ENCODE measurements at places on chromosomes 3 and 15.

DNA sequence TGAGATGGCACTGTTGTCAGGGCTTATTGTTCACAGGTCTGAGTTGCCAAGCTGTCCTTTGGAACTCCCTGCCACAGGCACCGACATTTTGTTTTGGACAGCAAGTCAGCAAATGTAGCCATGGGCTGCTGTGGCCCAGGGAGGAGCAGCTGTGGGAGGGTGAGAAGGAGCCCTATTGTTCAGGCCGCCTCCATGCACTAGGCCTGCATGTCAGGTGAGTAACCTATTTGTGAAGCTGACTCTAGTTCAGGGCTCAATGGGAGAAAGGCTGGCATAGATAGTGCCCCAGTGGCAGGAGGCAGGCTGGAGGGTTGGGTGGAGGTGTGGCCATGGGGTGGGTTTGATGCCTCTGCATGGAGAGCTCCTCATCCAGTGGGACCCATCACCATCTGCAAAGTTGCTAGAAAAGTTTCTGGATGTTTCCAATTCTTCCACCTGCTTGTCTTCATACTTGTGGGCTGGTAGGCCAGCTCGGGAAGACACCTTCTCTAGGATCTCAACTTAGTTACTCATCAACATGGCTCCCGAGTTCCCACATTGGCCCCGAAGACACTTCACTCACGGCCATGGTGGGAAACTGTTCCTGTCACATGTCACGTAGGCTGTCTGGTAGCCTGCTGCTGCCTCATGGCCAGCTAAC, 19.5 kb downstream of the AMOTL2 start:
- no peak for DNase-seq

- no peak for DNase-seq
Measured at GRCh38 chr3:13113346-13114330, 40.4 kb upstream of the IQSEC1 start.

DNA sequence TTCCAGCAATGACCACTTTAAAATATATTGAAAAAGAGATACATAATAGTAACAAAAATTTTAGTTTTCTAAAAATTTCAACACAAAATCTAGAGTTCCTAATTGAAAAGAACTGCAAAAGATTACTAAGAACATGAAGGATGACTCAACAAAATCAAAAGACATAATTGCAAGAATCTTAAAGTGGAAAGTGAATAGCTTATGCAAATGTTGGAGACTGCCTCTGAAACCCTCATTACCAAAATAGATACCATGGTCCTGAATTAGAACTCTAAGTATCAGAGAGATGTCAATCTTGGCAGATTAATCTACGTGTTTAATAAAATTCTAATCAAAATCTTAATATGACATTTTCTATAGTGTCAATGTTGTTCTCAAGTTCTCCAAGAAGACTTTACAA, 60.7 kb upstream of the SGO1 start:
- DNase-seq, result no peak

DNA sequence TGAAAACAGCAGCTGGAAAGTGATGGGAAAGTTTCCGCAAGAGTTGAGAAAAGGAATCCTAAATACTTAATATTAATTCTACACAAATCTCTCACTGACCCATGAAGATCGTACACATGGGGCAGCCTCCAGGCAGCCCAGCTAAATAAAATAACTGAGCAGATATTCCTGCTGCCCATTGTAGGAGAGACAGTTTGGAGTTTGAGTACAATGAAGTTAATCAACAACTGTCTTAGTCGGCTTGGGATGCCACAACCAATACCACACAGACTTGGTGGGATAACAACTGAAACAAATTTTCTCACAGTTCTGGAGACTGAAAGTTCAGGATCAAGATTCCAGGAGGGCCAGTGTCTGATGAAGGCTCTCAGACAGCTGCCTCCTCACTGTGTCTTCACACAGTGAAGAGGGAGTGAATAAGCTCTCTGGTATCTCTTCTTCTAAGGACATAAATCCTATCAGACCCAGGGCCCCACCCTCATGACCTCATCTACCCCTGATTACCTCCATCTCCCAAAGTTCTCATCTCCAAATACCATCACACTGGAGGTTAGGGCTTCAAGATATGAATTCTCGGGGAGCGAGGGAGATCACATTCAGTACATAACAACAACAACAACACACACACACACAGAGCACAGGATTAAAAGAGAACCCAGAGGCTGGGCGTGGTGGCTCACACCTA, 9.7 kb downstream of the TRPM7 start:
- DNase-seq, result no peak

GRCh38 chr3:34886443-34886842, 752.9 kb upstream of the ARPP21 start:
- DNase-seq, result no peak

- DNase-seq, result no peak
Measured at GRCh38 chr15:74293021-74293810, 57.1 kb downstream of the CCDC33 start.

GRCh38 chr3:50297896-50298725, 1.1 kb downstream of the HYAL3 start:
- DNase-seq, result no peak

- no peak for DNase-seq
Measured at GRCh38 chr15:74920456-74920855, 13.8 kb upstream of the FAM219B start.

DNA sequence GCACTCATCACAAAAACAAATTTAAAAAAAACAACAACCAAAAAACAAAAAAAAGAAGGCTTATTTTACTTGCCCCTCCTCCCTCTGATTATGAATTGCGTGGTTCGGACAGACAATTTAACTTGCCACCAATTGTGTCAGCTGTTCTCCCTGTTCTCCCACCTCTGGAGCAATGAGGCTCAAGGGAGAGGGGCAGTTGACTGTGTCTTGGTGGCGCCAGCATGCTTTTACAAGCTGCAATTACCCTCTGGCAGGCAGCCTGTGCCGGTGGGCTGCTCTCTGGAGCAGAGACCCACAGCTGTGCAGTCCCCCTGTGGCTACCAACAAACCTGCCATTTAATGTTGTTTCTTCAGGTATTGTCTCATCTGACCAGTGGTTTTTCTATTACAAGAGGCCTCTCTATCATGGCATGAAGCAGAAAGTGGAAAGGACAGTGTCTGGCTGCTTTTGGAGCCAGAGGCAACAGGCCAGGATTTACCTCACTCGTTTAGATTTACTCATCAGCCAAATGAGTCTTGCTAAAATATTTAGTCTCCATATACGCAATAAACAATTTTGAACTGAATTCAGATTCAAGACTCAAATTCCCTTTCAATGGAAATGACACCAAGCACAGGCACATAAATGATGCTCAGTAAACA, 192.0 kb upstream of the TPRG1 start:
- DNase-seq, result no peak

DNA sequence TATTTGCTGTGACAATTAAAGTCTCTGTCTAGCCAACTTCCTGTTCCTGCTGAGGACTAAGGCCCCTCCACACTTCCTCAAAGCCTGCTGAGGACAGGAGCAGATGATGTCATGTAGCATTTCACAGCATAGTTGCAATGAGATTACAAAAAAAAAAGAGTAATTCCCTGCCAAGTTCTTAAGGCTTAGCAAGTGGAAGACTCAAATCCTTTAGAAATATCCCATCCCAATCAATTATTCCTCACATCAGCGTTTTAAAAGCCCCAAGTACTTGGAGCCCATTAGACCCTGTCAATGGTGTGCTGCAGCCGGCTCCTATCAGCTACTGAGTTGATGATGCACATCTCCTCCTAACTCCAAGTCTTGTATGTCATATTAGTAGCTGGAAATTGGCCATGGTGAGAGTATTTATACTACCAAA, 51.7 kb downstream of the TRANK1 start:
- DNase-seq, result no peak

- DNase-seq, result no peak
Measured at GRCh38 chr3:127744253-127744815, 71.6 kb downstream of the ABTB1 start.

- no peak for DNase-seq
Measured at GRCh38 chr3:98807011-98807410, 43.9 kb downstream of the ST3GAL6 start.

DNA sequence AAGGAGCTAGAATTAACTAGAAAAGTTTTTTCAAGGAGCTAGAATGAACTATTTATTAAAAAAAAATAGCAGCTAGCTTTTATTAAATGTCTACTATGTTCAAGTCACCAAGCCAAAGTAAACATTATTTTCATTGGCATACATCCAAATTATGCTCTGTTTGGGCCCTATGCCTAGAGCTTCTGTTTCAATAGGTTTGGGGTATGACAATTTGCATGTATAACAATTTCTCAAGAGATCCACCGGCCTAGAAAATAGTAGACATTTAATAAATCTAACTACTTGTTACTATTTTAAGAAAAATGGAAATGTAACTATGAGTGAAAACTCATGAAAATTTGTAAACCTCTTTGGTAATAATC, 8.0 kb downstream of the GABRR3 start:
- no peak for DNase-seq

DNA sequence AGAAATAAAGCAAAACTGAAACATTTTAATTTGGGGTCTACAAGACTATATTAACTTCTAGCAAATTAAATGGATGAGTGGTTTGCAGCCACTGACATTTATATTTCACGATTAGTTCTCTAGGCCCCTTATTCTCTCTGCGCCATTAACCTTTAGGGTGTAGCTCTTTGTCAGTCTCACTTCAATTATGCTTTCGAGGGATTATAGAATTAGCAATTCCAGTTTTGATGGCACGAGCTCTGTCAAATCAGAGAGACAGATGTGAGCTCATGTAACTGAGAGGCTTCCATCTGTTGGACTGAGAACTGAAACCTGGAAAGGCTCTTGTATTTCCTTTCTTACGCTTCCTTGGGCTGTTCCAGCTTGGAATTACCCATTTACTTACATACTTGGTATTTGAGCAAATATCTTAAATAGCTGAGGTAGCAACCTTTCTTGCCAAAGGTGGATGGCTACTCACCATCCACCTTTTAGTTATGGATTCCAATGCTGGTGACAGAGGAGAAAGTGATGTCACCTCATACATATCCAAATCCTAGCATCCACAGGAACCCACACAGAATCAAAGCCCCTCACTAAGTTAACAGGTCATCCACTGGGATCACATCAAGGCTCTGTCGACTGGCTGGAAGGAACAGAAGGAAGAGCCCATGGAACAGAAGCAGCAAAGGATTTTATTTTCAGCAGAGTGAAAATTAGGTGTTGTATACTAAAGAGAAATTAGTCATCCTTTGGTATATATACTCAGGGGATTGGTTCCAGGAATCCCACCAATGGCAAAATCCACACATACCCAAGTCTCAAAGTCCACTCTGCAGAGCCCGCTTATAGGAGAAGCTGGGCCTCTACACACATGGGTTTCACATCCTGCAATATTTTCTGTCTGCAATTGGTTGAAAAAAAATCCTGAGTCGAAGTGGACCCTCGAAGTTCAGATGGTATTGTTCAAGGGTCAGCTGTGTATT, 20.8 kb downstream of the VGLL4 start:
- no peak for DNase-seq

GRCh38 chr3:90080988-90081387, 973.6 kb downstream of the EPHA3 start:
- DNase-seq, result no peak

GRCh38 chr3:138835397-138835757, 649 bp upstream of the PIK3CB start:
- no peak for DNase-seq

DNA sequence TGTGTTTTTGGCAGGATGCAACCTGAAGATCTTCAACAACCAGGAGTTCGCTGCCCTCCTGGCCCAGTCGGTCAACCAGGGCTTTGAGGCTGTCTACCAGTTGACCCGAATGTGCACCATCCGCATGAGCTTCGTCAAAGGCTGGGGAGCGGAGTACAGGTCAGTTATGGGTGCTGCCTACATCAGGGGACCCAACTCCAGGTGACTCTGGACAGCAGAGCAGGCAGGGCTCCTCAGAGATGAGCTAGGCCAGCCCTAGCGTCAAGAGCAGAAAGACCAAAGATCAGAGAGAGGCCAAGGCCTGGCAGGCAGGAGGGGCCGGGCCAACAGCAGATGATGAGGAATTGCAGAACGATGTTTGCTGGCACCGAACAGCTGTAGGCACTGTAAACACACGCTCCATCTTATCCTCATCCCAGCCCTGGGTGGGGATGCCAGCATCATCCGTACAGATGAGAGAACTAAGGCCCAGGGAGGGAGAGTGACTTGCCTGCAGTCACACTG, 67.1 kb downstream of the AAGAB start:
- no peak for DNase-seq

- no peak for DNase-seq
Measured at GRCh38 chr3:134839990-134840389, 44.9 kb downstream of the EPHB1 start.

- no peak for DNase-seq
Measured at GRCh38 chr3:133256787-133257483, 142.9 kb upstream of the BFSP2 start.

DNA sequence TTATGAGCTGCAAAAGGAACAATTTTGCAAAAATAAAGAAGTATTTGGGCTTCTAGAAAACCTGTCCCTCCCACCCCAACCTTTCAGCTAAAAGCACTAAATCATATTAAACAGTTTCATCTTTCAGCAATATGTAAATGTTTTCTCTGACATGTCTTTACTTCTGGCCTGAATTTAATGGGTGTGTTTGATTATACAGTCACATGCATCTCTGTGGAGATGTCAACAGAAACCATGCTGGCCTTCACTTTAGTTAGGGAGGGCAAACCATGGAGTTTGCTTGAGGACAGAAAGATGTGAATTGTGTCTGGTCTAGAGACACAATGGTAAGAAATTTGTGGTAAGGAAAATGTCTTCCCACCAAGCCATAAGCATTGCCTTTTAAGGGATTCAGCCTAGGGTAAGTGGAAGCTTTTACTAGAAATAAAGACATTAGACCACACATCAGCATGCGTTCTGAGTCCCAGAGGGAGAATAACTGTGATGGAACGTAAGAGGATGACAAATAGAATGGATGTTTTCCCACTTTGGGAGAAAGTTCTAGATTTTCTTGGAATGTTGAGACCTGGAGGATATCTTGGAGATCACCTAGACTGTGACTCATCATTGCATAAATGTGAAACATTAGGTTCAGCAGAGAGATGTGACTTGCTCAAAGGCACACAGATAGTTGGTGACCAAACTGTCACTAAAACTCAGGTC, 68.9 kb downstream of the ST8SIA2 start:
- no peak for DNase-seq

- no peak for DNase-seq
Measured at GRCh38 chr3:105765308-105765639, 103.5 kb downstream of the CBLB start.

DNA sequence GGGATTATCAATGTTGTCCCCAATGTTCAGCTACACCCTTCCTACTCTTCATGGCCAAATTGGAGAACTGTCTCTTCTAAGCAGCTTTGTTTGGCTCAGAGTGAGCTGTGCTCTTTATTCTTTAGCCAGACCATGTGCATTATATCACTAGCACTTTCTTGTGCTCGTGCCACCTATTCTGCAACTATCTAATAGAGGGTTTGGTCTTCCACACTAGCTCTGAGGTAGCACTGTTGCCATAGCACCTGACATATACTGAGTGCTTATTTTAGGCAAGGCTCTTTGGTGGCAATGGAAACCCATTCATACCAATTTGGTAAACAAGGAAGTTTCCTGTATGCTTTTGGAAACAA, 394.3 kb upstream of the C2CD4B start:
- DNase-seq, result no peak

DNA sequence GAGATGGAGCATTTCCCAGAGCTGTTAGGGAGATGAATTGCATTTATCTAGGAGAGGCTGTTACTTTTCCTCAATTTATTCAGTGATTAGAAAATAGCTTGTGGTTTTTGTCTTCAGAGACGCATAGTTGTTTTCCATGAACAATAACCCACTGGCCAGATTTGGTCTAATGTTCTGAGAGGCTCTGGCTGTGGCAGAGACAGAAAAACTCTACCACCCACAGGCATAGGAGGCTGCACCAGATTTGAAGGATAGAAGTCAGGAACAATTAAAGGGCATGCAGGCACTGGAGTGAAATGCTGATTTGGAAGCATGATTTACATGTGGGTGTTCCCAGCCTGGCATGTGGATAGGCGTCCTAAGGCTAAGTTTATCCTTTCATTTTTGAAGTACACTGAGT, 143.5 kb downstream of the NFKBIZ start:
- no peak for DNase-seq

Data from stimulated activated CD8-positive, alpha-beta memory T cell treated with anti-CD3 and anti-CD28 coated beads, Interleukin-4, amount 100 ng/mL, for 1 hour (primary cell).